Dermis microvascular lymphatic vessel endothelial cell (primary cell): ENCODE measurements at places on chromosomes 7 and 10. TPM values are rescaled to one million over a fixed set of nuclear protein-coding genes. Genes with fewer than 3 reads are reported as not detected.
A peak's percentile ranks its signal among the peaks of the same experiment; 100 is the strongest.

The ZNF467 gene
- total RNA-seq, result 4.5 and 8.0 TPM in 2 replicates

DNA sequence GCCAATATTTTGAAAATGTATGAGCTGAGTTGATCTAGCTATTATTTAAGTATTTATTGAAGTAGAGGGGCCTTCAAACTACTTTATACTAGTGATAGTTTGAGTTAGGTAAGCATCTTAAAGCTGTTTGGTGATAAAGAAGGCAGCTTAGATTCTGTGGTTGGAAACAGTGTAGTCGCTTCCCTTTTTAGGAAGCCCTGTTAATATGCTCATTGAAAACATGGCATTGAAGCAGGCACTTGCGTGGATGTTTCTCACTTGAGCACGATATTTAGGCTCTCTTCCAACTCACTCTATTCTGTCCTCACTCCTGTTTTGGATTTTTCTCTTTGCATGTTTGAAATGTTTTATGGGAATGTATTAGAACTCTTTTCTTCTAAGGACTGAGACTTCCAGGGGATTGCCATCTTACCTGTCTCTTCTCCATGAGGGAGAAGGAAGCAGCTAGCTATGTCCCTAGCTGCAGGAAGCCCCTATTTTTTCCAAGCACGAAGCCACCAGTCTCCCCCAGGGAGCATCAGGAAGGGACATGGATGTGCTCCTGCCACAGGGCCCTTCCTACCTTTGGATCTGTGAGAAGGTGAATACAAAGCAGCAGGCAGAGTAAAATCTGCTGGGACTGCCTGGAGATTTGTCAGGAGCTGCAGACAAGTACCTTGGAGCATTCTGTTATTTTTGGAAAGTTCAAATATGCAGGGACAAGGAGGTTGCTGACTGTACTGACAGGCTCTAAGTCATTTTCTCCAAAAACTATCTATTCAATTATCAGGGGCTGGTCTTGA is 22.0 kb upstream of the BMPR1A start:
- no peak for DNase-seq

- peak; percentile 84 for DNase-seq
Observed at GRCh38 chr10:60282771-60283353, 106.8 kb downstream of the ANK3 start.

DNA sequence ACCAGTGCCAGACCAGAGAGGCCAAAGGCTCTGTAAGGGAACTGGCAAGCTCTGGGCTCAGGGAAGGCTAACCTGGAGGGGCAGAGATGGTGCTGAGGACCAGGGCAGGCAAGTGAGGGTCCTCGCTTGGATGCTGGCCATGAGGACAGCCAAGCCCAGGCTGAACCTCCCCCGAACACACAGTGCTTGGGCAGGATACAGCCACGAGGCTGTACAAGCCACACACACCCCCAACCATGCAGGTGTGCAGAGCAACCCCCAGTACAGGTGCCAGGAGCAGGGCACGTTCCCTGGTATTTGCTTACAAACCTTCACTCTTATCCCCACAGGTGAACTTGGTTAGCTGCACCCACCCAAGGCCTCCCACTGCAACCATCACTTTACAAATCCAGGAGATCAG is 185.7 kb downstream of the GRID1 start:
- no peak for DNase-seq

GRCh38 chr10:30737931-30738391 is 108.4 kb upstream of the LYZL2 start:
- no peak for DNase-seq

DNA sequence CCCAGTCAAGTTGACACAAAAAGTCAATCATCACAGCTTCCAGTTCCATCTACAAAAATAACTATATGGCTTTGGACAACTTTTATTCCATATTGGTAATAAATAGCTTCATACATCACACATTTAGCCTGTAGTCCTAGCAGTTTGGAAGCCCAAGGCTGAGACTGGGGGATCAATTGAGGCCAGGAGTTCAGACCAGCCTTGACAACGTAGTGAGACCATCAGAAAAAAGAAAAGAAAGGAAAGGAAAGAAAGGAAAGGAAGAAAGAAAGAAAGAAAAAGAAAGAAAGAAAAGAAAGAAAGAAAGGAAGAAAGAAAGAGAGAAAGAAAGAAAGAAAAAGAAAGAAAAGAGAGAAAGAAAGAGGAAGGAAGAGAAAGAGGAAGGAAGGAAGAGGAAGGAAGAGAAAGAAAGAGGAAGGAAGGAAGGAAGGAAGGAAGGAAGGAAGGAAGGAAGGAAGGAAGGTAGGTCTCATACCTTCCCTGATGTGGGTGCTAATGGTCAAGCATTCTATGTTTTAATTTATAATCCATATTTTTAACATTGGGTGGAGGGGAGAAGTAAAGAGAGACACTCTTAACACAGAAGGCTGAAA is 37.8 kb downstream of the CAV1 start:
- no peak for DNase-seq
